ENCODE measurements at places on chromosomes 1 and 21.
A peak's percentile ranks its signal among the peaks of the same experiment; 100 is the strongest.

GRCh38 chr1:64598100-64598571, 128.2 kb downstream of the CACHD1 start:
- DNase-seq, result no peak

DNA sequence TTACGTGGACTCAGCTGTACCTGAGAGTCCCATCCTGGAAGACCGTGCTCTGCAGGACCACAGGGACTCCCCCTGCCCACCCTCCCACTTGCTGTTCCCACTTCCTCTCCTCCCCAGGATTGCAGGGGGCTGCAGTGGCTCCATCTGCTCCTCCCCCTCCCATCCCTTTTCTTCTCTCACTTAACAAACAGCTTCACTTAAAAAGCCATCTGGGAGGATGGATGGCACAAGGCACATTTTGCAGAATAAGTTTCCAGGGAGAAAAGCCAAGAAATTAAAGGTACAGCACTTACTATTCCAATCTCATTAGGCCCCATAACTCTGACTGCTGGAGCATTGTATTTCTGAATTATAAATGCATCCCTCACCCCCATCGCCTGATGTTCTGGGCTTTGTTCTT, 458.7 kb downstream of the PTPRU start:
- DNase-seq, result no peak

- DNase-seq, result peak; percentile 87
Observed at GRCh38 chr1:115648717-115649691, 7.2 kb downstream of the VANGL1 start.

- no peak for DNase-seq
Observed at GRCh38 chr1:7224081-7224534, 438.9 kb downstream of the CAMTA1 start.

DNA sequence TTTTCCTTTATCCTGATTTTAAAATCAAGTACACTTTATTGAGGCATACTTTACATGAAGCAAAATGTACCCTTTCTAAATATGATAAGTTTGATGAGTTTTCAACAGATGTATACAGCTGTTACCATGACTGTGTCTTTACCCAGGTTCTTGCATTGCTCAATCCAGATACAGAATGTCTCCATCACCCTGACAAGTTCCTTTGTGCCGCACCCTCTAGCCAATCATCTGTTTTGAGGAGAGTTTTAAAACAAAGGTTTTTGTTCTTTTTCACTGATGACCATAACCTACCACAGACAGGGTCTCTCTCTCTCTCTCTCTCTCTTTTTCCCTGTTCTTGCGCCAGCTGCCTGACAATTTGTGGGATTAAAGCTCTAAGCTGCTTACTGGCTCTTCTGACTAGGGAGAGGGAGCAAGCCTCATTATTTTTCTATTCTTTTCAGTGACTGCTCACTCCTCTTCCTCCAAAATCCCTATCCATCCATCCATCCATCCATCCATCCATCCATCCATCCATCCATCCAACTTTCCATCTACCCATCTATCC, 1.2 kb upstream of the KCNE1 start:
- no peak for DNase-seq

GRCh38 chr1:19430121-19431068, 54.9 kb downstream of the CAPZB start:
- DNase-seq, result no peak

DNA sequence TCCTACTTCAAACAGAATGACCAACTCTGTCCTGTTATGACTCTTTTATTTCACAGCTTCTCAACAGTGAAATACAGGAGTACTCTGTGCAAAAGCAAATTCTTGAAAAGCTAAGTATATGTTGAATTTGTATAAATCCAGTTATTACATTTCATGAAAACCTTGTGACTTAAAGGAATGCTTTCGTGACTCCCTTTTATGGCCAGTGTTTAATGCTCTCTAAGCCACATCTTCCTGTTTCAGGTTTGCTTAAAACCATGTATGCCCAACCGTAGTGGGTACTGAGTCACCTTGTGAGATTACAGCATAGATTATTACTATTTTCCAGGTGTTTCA, 40.2 kb upstream of the KIF1B start:
- DNase-seq, result peak; percentile 75

GRCh38 chr1:177800400-177801088, 169.3 kb downstream of the SEC16B start:
- DNase-seq, result peak; percentile 62
